ENCODE measurements at places on chromosomes 16 and 17.

DNA sequence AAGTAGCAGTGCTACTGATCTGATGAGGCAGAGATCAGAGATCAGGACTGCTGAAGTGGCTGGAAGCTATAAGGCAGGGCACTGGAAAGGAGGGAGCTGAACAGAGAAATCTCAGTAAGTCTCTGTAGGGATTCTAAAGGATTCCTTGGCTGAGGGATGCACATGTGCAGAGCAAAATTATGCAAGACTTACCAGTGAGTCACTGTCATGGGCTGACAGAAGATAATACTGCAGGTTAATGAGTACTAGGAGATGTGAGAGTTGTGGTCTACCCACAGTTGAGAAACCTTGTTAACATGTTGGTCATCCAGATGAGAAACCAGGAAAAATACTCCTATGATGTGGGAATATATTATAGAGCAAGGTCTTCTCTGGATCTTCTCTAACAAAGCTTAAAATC lies 378.1 kb downstream of the HAPSTR1 start:
- DNase-seq, result no peak

DNA sequence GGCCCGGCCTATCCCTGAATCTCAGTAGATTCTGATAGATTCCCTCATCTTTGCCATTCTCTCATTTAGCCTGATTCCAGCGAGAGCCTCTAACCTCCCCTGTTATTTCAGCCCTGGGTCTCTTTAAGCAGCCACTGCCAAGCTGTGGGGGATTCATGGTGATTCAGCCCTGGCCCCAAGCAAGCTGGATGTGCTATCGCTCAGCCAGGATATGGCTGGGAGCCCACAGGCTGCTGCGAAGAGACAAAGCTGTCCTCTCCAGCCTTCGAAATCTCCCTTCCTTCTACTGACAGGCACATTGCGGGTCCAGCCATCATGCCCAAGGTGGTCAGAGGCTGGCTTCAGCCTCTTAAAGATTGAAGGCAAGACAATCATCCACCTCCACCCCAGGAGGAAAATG lies 394.1 kb downstream of the SOX9 start:
- no peak for DNase-seq

DNA sequence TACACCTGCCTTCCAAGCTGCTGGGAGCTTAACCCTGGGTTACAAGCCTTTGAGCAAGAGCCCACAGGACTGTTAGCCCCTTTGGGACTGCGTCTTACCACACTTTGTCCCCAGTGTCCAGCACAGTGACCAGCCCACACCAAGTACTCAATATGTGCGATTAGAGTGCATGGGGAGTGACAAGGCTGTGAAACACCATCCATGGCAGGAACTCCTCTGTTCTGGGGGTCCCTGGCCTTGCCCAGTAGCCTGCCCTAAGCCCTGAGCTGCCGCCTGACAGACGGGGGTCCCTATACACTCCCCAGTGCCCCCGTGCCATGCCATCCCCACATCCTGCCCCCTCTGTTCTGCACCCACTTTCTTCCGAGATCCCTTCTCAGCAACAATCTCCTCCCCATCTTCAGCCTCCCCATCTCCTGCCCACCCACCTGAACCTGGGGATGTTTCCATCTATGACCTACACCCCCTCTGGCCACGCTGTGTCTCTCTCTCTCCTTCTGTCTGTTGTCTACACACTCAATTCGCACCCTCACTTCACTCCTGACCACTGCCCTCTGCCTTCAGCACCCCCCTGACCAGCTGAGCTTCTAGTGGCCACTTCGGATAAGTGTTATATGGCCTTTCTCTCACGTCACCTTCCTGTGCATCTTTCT lies 112.9 kb upstream of the SMURF2 start:
- no peak for DNase-seq

- DNase-seq, result peak; percentile 86
Measured at GRCh38 chr17:14297161-14297851, 3.6 kb upstream of the HS3ST3B1 start.

GRCh38 chr17:49646391-49647255 lies 31.3 kb downstream of the SPOP start:
- peak; percentile 76 for DNase-seq

DNA sequence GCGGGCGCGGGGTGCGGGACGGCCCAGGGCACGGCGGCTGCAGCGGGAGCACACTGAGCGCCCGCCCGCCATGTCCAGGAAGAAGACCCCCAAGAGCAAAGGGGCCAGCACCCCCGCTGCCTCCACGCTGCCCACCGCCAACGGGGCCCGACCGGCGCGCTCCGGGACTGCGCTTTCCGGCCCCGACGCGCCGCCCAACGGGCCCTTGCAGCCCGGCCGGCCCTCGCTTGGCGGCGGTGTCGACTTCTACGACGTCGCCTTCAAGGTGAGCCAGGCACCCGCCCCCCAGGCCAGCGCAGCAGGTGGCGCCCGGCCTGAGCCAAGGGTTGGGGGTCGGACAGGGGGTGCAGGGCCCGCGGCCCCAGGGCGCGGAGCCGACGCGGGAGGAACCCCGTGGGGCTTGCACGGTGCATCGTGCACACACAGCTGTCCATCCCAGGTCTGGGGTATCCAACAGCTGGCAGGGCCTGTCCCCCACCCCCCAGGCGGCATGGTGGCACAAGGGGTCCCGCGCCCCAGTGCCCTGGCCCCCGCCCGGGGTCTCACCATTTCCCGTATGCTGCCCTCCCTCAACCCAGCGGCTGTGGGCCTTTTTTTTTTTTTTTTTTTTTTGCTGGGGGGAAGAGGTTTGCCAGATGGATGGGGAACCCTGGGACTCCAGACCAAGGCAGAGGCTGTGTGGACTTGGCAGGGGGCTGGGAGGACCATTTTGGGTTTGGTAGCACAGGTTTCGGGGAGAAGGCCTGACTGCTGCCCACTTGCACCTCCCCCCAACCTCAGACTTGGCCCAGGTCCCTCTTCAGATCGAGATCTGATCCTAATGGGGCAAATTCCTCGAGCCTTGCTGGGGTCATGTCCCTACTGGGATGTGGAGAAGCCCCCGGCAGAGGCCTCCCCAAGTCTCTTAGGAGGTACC lies 547 bp downstream of the RAB26 start:
- peak; percentile 78 for DNase-seq

DNA sequence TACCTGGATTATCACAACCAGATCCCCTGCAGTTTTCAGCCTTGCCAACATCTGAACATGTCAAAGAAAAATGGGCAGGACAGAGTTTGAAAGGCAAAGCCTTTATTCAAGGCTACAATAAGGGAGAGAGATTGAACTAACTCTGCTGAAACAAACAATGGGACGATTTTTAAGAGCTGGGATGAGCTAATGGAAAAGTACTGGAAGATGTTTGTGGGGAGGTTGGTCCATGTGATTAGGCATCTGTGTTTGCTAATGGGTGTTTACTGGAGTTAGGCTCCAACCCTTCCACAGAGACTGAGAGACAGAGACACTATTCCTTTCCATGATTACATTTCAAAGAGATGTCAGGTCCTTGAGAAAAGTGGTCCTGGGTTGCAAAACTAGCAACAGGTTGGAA lies 35.0 kb upstream of the HSBP1 start:
- no peak for DNase-seq

All from activated CD4-positive, alpha-beta T cell treated with anti-CD3 and anti-CD28 coated beads, Interleukin-2, amount 10 ng/mL, durations not matched to agents 24 days and 14 days (primary cell).